ENCODE measurements at places on chromosomes 11 and 22. TPM values are rescaled to one million over a fixed set of nuclear protein-coding genes. Genes with fewer than 3 reads are reported as not detected.

The CELSR1 gene
- total RNA-seq: 94.1 TPM

DNA sequence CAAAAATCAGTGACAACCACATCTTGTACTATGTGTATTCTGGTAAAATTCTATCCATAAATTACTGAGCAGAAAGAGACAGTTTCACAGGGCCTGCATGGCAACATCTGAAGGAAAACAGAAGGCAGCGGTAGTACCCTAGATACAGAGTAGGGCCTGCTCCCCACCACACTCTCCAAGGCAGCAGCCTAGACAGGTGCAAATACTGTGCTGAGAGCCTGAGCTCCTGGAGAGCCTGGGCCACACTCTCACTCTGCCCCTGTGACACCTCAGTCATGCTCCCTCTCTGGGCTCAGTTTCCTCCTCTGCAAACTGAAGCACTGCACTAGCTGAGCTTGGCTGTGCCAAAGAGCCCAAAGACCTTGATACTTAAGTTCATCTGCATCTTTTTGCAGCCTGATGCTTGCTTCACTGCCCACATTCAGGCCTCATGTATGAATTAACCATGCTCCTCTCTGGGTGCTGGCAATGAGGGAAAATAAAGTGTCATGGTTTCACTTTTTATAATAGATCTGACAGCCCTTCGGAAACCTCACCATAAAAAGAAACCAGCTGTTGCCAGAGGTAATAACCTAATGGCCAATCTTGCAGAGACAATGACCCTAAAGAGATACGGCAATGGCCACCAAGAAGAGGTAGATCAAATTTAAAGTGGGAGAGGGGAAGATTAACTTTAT is 104.7 kb downstream of the PLEKHA7 start:
- DNase-seq: no peak

The P2RX6 gene
- 8.6 TPM for total RNA-seq

DNA sequence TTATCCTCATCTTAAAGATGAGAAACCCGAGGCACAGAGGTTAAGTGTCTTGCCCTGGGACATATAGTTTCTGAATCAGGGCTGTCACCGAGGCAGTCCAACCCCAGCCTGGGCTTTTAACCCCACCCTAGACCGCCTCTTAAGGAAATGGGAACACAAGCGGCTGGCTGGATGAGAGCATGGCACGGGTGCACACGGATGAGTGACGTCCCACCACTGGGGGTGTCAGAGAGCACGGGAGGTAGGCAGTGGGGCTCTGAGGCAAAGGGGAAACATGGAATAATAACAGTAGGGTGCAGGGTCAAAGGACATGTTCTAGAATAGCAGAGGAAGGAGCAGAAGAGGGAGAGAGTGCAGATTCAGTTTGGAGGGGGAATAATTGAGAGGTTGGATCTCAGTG is 22.3 kb downstream of the PPFIBP2 start:
- no peak for DNase-seq

- no peak for DNase-seq
These were observed 80.3 kb downstream of the FBLN1 start for GRCh38 chr22:45582955-45583320.

The MRGPRF gene
- 1.2 TPM for total RNA-seq

The OR2AT4 gene
- total RNA-seq: not detected

DNA sequence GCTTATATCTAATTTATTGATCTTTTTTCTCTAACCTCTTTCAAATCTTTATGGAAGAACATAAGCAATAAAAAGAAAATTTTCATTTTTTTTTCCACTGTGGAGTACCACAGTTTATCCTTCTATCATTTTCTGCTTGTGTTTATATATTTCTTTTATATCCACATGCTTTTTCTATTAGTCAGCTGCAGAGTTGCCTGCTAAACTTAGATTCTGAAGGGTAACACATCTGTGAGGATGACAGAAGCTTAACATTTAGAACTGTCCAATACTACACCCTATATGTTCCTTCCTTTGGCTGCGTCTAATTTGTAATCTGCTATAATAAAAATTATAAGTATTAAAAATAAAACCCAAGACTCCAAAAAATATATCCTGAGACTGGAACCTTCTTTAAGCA is 20.8 kb downstream of the CCDC90B start:
- no peak for DNase-seq

DNA sequence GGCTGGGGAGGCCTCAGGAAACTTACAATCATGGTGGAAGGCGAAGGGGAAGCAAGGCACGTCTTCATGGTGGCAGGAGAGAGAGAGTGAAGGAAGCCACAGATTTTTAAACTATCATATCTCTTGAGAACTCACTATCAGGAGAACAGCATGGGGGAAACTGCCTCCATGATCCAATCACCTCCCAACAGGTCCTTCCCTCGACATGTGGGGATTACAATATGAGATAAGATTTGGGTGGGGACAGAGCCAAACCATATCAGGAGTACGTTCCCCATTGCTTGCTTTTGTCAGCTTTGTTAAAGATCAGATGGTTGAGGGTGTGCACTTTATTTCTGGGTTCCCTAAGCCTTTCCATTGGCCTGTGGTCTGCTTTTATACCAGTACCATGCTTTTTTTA is 53.7 kb upstream of the E2F8 start:
- DNase-seq: no peak

GRCh38 chr11:9072626-9073176 is 18.7 kb downstream of the SCUBE2 start:
- DNase-seq: no peak

DNA sequence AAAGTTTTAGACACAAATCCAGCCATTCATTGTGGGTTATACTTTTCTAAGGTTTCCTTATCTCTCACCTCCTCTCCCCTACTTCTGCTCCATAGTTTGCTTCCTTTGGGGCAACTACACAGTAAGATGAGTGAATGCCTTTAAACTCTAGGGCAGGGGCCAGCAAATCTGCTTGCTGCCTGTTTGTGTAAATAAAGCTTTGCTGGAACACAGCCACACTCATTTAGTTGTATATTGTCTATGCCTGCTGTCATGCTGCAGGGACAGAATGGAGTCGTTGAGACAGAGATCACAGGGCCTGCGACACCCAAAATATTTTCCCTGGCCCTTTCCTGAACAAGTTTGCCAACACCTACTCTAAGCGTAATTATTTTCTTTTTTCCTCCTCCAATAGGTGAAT is 58.7 kb downstream of the TECTA start:
- no peak for DNase-seq

The PTPRCAP gene
- total RNA-seq: not detected

DNA sequence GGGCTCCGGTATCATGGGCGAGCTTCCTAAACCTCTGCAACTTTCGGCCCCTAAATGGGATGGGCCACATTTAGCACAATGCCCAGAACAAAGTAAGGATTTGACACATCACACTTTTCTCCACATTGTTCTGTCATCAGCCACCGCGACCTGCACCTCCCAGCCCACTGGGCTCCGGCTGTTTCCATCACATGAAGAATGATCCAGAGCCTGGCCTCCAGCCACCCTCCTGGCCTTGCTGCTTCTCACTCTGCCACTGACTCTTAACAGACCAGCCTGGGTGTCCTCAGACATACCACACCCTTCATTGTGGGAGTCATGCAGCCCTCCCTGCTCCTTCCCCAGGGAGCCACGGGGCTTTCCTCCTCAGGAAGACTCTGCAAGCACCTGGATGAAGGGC is 113.7 kb downstream of the IGLL1 start:
- no peak for DNase-seq

GRCh38 chr11:14645985-14646900 is 2.6 kb downstream of the PDE3B start:
- no peak for DNase-seq

The TSGA10IP gene
- total RNA-seq: not detected

DNA sequence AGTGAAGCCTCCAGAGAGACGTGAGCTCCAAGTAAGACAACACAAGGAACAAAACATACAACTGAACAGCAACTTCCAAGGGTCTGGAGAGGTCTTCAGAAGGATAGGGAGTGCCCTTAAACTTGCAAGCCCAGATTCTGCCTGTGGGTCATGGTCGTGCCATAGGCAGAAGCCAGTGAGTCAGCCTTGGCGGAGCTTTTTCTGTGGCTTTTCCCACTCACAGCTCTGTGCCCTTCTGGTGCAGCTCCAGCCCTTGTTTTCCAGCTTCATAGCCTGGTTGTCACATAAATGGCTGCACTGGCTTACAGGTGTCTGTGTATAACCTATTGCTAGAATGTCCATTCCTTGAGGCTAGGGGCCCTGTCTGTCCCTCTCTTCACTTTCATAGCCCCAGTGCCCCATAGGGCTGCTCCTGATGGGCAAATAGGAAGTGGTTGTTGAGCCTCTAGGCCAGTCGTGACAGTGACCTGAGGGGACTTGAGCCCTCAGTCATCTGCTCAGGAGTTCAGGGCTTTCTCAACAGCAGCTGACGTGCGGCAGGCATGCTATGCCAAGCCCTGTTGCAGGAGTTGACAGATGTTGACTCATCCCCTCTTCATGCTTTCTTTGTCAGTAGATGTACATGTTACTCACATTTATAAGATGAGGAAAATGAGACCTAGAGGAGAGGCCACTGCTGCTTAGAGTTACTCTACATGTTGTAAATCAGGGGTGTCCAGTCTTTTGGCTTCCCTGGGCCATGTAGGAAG is 7.4 kb downstream of the MED15 start:
- DNase-seq: peak; percentile 44

The UCP3 gene
- total RNA-seq: not detected

The TAF1D gene
- 43.6 TPM for total RNA-seq

The PYGM gene
- not detected for total RNA-seq

The GRM5 gene
- total RNA-seq: 0.06 TPM

DNA sequence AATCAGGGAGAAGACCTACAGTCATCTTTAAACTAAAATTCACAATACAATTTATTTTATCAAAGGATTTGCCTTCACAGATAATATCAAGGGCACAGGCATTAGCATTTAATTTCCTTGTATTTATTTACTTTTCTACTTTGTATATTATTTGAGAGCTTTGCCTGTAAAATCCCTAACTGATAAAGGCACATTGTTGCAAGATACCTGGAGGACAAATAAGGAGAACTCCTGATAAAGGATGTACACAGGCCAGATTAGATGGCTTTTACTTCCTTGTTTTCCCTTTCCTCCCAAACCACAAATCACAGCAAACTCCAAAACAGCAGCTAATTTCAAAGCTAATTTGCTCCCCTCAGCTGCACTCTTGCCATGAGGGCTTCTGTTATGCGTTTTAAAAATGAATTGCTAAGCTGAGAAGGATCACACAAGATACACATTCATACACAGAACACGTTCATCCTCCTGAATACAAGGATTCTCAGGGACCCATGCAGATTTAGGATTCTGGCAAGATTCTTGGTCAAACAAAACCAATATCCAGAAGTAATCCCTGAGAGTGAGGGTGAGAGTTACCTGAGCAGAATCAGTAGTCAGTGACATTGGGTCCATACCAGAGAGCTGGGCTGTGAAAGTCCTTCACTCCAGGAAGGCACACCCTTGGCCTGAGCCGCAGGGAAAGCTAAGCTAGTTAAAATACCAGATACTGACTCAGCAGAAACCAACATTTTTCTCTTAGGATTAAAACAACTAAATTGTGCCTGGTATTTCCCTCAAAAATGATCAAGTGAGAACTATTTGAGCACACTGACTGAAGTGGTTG is 100.3 kb upstream of the CLPB start:
- DNase-seq: no peak

GRCh38 chr22:22318723-22319465 is 74.3 kb downstream of the VPREB1 start:
- no peak for DNase-seq

- DNase-seq: no peak
These were observed 15.1 kb upstream of the OAF start for GRCh38 chr11:120195601-120196320.

- DNase-seq: no peak
These were observed 303.9 kb downstream of the ETS1 start for GRCh38 chr11:128283451-128283850.

DNA sequence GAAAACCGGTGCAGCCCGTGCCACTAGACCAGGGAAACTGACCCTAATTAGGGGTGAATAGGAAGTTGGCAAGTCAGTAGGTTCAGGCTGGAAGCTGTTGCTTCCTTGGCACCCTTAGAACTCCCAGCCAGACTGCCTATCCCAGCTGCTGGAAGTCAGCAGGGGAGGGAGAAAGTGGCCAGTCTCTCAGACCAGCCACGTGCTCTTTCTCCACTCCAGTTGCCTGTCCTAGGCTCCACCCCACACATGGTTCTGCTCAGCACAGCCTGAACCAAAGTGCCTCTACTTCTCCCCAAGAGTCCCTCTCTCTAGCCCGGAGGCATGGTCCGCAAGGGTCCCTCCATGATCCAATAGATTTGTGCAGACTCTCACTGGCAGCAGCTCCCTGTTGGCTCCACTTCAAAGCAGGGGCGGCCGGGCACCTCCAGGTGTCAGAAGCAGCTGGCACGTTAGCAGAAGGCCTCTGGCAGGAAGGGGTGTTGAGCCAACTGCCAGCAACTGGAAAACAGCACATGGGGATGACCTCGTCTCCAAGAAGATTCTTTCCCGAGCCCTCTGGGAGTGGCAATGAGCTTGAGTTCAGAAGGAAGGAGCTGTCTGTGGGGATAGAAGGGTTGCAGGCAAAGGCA is 27.7 kb downstream of the ARFGAP2 start:
- no peak for DNase-seq

DNA sequence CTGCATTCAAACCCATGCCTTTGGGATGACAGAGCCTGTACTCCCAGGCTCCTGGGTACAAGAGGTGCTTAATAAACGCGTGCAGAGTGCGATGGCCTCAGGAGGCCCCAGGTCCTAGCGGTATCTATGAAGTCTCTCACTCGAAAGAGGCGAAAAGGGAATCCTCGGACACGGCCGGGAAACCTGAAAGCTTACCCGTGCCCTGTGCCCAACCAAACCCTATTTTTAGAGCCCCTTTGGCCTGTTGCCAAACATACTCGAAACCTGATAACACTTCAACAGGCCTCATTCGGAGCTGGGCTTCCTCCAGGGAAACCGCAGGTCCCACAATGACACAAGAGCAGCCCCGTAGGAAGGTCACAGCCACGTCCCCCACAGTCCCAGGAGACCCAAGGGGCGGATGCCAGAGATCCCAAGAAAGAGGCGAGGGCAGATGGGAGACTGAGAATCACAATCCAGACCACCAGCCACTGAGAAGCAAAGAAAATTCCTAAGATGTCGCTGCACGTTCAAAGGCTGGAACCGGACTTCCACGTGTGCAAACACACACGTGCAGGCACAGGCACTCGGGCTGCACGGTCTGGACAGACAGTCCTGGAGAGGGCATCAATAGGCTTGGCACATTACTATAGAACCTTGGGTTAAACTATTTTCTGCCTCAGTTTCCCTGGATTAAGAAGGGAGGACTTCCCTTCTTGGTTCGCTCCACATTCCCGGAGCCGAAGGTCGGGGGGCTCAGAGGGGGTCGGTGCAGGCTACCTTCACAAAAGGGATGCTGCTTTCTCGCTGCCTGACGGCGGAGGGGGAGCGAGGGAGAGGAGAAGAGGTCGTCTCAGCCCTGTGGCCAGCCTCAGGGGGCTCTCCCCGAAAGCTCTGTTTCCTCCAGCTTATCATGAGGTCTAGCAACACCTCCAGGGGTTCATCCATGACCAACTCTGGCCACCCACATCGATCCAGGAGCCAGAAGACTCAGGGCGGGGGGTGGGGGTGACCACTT is 8.2 kb downstream of the PDGFB start:
- DNase-seq: no peak

The FADS2 gene
- total RNA-seq: 8.6 TPM

The IFITM5 gene
- total RNA-seq: not detected

The DRD4 gene
- total RNA-seq: not detected

The LRRC10B gene
- total RNA-seq: not detected

GRCh38 chr11:66407651-66408050 is 13.2 kb upstream of the NPAS4 start:
- no peak for DNase-seq

Measured in Caki2 (cell line).